ENCODE measurements at places on chromosomes 3 and 15.

GRCh38 chr3:55362210-55362960 lies 124.7 kb downstream of the WNT5A start:
- no peak for DNase-seq

- DNase-seq, result no peak
Measured at GRCh38 chr3:192514754-192515663, 212.3 kb downstream of the FGF12 start.

DNA sequence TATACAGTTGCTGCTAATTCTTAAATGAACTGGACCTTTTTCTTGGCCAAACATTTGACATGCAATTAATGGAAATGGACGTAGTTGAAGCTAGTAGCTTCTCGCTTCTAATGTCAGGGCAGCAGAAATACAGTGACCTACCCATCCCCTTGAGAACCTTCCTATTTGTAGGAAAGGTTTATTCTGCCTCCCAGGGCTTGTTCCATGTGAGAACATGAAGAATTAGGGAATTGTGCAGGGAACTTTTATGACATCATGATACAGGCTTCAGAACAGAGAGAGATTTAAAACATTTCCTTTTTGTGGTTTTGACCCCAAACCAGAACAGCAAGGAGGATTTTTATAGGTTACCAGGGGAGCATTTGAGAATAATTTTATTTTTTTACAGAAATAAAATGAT lies 406.6 kb upstream of the PPP2R3A start:
- DNase-seq, result no peak

- no peak for DNase-seq
Measured at GRCh38 chr3:50122071-50122470, 33.1 kb upstream of the SEMA3F start.

DNA sequence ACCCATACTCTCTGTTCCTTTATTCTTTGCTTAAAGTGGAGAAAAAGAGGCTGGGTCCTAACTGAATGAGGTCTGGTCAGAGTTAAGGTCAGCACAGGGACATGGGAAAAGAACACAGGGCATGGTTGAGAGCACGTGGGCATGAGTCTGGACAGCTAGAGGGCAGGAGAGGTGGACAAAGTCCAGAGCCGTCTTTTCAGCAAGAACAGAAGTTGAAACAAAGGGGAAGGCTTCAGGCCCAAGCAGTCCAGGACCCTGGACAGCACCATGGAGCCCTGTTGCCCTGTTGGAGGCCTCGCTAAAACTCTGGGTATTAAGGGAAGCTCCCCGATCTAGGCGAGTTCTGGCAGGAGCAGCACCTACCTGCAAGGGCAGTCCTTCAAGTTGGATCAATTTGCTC lies 50.7 kb downstream of the XYLB start:
- DNase-seq, result peak; percentile 46

GRCh38 chr3:152745646-152746045 lies 89.3 kb upstream of the P2RY1 start:
- DNase-seq, result no peak

DNA sequence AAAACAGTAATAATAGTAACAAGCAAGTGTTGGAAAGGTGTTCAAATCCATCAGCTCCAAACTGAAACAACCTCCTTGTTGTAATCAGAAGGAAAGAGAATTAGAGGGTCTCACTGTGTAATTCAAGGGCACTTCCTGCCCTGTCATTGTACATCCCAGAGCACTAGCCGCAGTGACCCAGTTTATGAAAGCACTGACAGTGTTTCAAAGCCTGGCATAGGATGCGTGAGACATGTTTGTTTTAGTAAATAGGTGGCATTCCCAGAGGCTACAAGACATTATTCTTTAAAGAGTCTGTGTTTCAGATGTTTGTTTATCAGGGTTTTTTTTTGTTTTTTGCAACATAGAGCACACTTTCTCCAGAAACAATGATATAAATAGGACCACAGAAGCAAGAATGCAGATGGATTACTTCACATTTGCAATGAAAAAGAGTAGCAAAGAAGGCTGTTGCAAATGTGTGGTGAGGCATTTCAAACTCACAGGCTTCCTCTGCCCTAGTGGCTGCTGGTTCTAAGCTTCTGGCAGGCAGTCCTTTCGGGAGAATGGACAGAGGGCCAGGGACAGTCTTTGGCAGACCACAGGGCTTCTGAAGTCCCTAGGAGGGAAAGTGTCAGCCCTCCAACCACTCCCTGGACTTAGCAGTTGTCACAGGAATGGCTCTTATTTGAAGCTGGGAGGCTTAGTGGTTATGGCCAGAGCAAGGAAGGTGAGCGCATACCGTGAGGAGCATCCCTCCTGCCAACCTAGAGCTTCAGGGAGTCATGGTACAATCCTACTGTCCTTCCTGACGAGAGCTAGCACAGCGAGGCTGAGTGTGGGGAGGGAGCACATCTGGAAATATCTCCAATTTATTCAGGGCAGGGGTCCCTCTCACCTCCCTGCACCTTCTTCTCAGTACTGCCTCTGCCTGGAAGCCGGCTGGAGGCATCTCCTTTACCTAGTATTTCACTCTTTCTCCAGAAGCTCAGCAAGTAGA lies 31.4 kb upstream of the TIPARP start:
- DNase-seq, result no peak

- no peak for DNase-seq
Measured at GRCh38 chr3:100053951-100054620, 60.2 kb downstream of the FILIP1L start.

GRCh38 chr3:148974726-148975125 lies 16.6 kb upstream of the GYG1 start:
- no peak for DNase-seq

DNA sequence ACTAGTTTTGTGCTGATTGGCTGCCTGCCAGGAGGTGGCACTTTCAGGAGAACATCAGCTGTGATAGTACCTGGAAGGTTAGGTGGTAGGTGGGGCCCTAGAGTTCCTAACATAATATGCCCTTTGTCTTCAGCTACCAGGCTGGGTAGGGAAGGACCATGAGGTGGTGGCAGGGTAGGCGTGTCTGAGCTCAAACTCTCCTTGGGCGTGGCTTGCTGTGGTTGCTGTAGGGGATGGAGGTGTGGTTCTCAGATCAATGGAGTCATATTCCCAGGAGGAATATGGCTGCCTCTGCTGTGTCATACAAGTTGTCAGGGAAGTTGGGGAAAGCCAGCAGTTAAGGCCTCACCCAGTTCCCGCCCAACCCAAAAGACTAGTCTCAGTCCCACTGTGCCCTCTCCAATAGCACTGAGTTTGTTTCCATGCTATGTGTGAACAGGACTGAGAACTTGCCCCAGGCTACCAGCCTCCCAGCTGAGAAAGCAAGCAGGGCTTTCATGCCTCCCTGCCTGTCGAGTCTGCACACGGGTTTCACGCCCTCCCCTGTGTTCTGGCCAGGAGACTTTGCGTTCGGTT lies 107.7 kb downstream of the CHCHD4 start:
- no peak for DNase-seq

GRCh38 chr3:174220775-174221554 lies 638.2 kb upstream of the NAALADL2 start:
- no peak for DNase-seq

DNA sequence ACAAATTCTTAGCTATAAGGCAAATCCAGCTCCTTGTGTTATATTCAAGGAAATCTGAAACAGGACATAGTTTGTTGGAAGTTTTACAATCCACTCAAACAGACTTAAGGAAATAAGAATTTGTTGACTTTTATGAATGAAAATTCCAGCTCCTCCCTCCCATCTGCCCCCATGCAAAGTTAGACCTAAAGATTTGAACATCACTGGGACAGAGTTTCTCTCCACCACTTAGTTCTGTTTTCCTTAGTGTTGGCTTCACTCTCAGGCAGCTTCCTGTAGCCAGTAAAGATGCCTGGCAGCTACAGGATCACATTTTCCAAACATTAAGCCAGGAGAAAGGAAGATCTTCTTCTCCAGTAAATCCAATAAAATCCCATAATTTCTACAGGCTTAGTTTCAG lies 265.0 kb downstream of the TAFA4 start:
- DNase-seq, result no peak

GRCh38 chr3:56970461-56970879 lies 90.0 kb upstream of the SPATA12 start:
- DNase-seq, result no peak

GRCh38 chr3:54593653-54594052 lies 334.2 kb downstream of the LRTM1 start:
- DNase-seq, result no peak

DNA sequence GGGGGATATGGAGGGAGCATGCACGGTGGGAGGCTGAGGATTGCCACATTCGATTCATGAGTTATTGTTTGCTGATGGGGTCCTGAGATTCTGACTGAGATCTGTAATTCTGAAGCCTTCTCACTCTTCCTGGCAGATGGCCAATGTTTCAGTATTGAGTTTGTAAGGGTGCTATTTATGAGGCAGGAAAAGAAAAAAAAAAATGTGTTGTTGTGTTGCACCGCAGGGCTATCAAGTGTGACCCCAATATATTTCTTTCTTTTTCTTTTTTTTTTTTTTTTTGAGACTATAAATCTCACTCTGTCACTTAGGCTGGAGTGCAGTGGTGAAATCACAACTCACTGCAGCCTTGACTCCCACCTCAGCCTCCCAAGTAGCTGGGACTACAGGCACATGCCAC lies 3.2 kb upstream of the SENP2 start:
- no peak for DNase-seq

DNA sequence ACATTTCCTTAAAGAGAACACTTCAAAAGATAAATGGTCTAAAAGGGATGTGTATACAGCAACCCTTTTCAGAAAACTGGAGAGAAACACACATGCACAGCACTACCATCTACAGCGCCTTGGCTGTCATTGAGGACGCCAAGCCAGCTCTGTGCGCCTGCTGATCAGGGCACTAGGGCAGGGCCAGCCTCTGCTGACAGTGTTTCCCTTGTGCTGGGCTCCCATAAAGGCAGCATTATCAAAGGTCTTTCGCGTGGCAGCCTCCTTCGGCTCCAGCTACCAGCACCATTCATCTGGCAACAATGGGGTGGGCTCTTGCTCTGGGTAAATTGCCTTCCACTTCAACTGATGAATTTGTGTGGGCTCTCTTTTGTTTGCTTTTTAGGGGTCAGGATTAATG lies 53.4 kb downstream of the LDHAL6B start:
- no peak for DNase-seq

- no peak for DNase-seq
Measured at GRCh38 chr3:20236603-20237002, 50.6 kb upstream of the SGO1 start.

DNA sequence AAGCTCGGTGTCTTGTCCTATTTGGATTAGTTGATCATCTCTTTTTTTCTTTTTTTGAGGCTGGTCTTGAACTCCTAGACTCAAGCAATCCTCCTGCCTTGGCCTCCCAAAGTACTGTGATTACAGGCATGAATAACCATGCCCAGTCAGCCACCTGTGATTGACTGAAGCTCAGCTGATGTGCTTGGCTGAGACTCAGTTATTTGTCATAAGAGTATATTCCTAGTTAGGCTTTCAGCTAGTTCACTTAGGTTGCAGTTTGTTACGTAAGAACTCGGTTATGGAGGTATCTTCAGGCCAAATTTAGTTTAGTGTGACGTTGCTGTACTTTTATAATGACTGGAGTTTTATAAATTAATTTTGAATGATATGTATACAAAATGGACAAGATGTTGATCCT lies 365.0 kb downstream of the SV2B start:
- no peak for DNase-seq

DNA sequence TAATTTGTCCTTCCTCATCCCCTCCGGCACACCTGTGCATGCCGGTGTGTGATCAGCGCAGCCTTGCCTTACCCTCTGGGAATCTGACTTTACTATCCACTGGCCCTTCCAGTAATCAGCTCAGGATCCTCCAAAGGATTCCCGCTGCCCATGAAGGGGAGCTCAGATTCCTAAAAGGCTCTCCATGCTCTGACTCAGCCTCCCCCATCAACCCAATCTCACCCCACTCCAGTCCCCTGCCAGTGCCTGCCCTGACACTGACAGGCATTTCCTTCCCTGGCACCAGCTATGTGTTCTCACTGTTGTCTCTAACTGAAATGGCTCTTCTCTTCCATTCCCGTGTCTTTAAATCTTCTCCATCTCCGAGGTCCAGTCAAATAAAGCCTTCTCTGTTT lies 7.3 kb upstream of the BCL2A1 start:
- DNase-seq, result no peak

GRCh38 chr15:47568030-47568429 lies 149.3 kb upstream of the SEMA6D start:
- no peak for DNase-seq

GRCh38 chr3:116849261-116849688 lies 139.7 kb downstream of the TUSC7 start:
- no peak for DNase-seq

DNA sequence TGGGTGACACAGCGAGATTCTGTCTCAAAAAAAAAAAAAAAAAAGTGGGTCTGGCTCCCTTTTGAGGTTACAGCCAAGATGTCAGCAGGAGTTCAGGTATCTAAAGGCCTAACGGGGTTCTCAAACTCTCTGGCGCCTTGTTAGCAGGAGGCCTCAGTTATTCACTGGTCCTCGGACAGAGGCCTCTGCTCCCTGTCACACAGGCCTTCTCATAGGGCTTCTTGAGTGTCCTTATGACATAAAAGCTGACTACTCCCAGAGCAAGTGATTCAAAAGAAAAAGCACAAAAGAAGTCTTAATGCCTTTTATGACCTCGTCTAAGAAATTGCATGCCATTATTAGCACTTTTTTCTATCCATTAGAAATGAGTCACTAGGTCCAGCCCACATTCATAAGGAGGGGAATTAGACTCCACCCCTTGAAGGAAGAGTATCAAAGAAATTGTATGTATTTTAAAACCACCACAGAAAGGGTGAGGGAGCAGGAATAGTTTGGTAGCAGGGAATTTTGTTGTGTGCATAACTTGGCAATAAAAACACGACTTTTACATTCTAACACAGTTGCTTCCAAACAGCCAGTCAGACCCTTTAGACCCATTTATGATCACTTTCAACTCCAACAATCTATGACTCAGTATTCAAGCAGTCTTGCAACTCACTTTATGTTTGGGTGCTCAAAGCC lies 90.3 kb downstream of the MEX3B start:
- no peak for DNase-seq

- no peak for DNase-seq
Measured at GRCh38 chr15:91926908-91927270, 73.4 kb downstream of the SLCO3A1 start.

DNA sequence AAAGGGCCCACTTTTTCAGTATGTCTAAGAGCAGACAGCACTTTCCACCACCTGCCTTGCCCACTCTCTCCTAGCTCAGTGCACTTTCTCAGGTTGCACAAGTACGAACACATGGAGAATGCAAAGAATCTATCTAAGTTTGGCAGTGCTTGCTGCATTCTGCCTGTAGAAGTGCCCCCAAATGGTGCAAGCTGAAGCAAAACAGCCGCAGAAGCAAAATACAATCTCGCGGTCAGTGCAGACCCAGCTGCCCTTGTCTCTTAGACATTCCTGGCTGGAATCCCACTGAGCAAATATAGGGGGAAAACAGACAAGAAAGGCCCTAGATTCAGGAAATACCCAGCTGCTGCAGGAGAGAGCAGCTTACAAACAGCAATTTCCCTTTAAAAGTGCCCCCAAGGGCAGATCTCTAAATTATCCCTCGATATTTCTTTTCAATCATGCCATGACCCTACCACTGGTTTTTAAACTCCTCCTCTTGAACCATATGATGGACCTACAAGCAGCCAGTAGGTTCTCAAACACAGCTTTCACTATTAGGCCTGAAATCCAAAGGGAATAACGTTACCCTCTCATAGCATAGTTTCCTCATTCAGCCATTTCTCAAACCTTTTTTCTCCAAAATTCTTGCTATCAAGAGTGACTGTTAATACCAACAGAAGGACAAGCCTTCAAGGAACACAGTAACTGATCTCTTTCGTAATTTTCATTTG lies 67.0 kb downstream of the TNIK start:
- DNase-seq, result no peak

- DNase-seq, result no peak
Measured at GRCh38 chr15:61084944-61085367, 144.1 kb downstream of the RORA start.
